ENCODE measurements at places on chromosomes 7 and 10.

DNA sequence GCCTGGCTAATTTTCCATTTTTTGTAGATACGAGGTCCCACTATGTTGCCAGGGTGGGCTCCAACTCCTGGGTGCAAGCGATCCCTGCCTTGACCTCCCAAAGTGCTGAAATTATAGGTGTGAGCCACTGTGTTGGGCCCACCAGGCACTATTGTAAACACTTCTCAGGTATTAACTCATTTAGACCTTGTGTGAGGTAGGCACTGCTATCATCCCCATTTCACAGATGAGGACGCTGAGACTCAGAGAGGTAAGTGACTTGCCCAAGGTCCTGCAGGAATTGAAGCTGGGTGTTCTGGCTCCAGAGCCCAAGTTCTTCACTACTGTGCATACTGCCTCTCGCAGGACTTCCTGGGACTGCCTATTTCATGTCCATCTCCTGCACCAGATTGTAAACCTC is 67.1 kb upstream of the SYPL1 start:
- no peak for DNase-seq

DNA sequence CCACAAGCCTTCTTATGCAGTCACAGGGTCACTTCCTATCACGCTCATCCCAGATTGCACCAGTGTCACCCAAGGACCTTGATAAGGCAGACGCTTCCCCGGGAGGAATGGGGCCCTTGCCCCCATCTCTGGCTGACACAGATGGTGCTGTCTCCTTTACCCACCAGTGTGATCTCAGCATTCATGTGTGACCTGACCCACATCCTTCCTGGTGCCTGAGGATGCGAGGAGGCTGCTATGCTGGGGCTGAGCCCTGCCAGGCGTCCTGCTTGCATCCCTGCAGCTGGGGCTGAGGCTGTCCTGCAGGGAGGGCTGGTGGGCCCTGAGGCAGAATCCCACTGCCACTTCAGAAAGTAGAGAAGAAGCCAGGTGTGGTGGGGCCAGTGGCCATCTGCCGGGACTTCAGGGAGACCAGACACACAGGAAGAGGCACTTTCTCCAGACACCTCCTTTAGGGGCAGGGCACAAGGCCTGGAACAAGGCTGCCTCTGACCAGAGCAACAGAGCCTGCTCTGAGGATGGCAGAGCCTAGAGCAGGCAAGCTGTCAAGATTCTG is 35.3 kb downstream of the RASGEF1A start:
- DNase-seq, result no peak

GRCh38 chr10:45599021-45599603 is 73.5 kb downstream of the ZFAND4 start:
- DNase-seq, result no peak

- no peak for DNase-seq
Measured at GRCh38 chr7:110685899-110686298, 405.0 kb upstream of the LRRN3 start.

- no peak for DNase-seq
Measured at GRCh38 chr7:7352845-7353244, 170.5 kb downstream of the C1GALT1 start.

GRCh38 chr10:11448545-11449244 is 162.8 kb downstream of the USP6NL start:
- DNase-seq, result no peak

DNA sequence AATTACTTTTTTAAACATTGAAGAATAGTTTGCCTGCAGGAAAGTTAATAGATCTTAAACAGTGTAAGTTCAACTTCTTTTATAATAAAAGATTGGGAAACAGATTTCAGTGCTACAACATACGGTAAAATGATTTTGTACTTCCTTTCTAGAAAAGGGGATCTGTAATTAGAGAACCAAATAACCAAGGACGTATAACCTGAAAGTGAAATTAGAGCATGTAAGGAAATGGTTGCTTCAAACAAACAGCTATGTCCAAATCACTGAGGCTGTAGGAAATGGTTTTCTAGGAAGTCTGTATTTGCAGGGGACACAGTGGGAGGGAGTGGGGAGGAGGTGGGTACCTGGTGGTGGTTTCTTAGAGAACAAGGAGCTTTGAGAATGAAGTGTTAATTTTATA is 57.9 kb upstream of the EXOC6 start:
- no peak for DNase-seq

- no peak for DNase-seq
Measured at GRCh38 chr7:14381306-14381705, 391.8 kb upstream of the ETV1 start.

- no peak for DNase-seq
Measured at GRCh38 chr10:69663369-69663947, 33.4 kb downstream of the FAM241B start.

DNA sequence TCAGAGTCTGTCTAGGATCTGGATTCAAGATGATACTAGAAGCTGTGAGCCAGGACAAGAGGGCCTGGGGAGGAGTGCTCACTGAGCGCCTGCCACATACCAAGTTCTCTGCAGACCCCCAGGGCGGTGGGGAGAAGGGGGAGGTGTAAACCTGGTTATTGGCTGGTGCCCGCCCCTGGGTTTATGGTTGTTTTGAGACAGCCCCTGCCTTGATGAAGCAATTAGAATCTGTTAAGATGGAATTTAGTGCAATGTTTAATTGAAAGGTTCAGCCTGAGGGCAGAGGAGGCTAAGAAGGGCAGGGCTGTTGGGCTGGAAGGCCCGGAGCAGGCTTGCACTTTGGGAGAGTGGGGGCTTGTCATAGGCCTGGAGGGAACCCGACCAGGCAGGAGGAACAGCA is 42.7 kb downstream of the PRF1 start:
- no peak for DNase-seq
